Natural killer cell (primary cell): ENCODE measurements at places on chromosomes 7 and 10. TPM values are rescaled to one million over a fixed set of nuclear protein-coding genes. Genes with fewer than 3 reads are reported as not detected.

DNA sequence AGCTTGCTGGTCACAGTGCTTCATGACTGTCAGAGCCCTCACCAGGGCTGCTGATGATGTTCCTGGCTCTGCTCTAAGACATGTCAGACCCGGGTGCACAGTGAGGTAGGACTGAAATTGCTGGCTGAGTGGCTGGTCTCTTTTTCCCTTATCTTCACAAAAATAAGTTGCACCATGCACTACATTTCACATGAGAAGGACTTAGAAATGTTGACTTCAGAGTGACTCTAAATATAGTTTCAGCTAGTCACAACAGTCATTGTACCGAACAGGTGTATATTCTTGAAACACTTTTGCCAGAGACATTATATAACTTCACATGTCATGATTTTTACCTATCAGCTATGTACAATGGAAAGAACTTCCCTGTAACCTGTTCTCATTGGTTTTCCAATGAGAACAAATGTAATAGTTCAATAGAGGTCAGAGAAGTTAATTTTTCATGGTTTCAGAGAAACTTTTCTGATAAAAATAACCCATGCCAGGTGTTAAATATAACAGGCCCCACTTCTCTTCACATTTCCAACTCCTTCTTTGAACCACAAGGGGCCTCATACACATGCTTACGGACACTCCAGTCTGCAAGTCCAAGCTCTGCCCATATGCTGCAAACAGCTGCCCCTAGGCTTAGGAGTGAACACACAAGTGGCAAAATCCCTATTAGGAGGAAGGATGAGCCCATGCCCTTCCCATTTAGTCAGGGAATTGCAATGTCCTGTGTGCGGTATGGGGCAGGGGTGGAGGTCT, 115.6 kb downstream of the CDK6 start:
- no peak for DNase-seq

DNA sequence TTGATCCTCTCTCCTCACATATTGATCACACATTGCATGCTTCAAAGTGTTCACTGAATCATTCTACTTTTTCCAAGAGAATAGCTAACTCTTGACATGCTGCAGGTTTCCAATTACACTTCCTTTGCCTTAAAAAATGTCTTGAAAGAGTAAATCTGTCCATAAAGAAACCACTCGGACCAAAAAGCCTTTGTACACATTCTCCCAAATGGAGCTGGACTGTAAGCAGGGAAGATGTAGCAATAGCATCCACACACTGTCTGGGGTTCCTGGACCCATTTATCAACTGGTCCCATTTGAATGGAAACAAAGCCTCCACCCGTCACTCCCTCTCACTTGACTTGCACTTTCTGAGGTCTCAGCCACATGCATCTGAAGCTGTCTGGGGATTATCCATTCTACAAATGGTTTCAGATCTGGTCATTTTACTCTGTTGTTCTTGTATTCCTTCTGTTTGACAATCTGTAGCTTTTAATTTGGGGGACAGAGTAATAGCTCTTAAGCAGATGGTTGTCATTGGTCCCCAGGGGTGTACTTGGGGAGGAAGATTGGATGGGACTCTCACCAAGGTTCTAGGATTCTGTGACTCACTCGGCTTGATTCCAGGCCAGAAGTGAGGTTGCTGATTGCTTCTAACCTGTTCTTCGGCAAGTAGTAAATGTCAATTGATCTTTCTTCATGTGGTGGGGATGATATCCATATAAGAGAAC, 203.5 kb downstream of the HIBADH start:
- DNase-seq, result no peak

DNA sequence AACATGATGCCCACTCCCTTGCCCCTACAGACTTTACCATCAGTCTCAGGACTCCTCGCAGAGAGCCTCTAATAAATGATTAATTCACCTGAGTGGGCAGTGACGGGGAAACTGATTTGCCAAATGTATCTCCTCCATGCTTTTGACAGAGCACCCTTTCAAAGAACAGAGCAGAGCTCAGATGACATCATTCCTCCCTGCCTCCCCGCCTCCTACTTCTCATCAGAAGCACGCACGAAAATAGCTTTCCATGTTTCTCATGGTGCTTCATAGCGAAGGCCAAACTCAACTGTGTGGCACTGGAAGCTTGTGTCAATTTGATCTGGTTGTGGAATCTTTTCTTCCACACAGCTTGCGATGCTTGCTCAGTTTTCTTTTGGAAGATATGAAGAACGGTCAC, 442.5 kb downstream of the RPS24 start:
- no peak for DNase-seq

- no peak for DNase-seq
Observed at GRCh38 chr10:80173466-80173865, 31.9 kb downstream of the ANXA11 start.

GRCh38 chr10:121774404-121774803, 153.4 kb downstream of the ATE1 start:
- no peak for DNase-seq

DNA sequence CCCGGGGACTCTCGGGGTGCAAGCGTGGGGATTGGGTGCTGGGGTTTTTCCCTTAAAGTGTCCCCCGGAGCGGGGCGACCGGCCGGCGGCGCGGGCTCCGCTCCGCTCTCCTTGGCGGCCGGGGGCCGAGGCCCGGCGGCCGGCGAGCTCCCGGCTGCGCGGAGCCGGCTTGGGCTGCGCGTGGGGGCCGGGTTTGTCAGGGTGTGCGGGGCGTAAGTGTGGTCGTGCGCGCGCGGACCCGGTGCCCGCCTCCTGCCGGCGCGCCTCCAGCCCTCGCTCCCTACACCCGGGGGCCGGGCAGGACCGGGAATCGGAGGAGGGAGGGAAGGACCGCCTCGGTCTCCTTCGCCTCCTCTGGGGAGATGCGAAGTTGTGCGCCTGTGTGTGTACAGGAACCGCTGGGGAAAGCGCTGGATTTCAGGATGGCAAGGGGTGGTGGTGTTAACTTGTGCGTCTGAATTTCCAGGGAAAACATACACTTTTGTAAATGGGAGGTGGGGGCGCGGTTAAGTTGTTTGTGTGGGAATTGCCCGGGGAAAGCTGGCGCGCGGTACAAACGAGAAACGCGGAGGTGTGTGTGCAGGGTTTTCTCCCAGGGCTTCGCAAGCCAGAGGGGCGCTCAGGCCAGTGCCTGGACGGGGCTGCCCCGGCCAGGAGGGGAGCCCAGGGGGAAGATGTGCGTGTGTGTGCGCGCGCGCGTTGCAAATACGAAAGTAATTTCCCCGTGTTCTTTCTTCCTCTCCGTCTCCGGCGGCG, 737 bp downstream of the ZMIZ1 start:
- peak; percentile 50 for DNase-seq

DNA sequence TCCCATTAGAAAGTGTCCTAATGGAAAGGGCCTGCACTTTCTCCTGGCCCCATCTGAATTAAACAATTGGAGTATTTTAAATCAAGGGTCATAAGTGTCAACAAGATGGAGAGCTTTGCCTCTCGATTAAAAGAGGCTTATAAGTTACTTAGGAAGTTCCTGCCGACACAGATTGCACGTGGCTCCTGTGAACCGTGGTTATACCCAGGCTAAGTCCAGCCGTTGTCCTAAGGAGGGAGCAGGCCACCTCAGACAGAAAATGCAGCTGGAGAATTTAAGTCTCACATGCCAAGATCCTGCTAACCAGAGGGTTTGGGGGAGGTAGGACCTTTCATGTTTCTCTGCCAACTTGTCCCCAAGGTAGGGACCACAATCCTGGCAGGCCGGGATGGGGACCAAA, 626.5 kb upstream of the GALNT17 start:
- no peak for DNase-seq

The OGDHL gene
- not detected for total RNA-seq

The ZNF488 gene
- not detected for total RNA-seq

The EBF3 gene
- total RNA-seq, result not detected

The CREB5 gene
- total RNA-seq, result 0.89 TPM

The GPER1 gene
- not detected for total RNA-seq

The MTG1 gene
- 67.1 TPM for total RNA-seq

The C7orf57 gene
- total RNA-seq, result not detected
